ENCODE measurements at places on chromosomes 2 and 18.
A peak's percentile ranks its signal among the peaks of the same experiment; 100 is the strongest.

DNA sequence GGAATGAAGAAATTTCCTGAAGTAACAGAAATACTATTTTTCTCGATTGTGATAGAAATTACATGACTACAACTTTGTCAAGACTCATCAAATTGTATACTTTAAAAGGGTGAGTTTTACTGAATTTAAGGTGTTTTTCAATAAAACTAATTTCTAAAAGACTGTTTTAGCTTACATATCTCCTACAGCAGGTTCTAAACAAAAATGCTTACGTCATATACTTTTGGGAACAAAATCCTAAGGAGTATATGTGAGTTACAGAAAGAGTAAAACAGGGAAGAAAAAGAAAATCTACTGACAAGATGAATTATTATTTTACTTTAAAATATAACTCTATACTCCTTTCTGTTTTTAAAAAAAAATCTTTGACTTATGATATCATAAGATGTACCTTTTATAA, 660.3 kb upstream of the PKDCC start:
- no peak for DNase-seq

DNA sequence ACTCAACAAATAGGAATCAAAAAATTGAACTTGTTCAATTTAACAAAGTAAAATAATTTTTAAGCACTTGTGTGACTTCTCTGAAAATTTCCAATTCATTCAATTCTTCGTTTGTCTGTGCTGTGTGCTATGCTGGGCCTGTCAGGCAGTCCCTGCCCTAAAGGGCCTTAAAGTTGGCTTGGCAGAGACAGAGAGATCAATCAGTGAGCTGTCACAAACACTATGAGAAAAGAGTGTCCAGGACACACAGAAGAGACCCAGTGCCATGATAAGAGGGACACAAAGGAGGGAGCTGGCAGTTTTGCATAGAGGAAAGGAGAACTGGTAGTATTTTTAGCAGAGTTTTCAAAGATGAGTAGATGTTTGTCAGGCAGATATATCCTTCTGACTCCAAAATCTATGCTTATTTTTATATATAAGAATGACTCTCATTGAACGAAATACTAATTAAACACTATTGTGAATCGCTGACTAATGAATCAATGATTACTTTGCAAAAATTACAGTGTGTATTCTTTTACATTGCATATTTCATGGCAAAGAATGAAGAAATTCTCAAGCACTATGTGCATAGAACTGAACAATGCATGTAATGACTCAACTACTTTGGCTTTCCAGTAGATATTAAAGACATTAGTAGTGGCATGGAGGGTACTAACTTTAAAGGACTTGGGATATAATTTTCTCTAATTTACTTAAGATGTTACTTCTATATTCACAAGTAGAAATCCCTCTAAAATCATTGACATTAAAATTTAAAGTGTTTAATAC, 193.3 kb upstream of the BOD1L2 start:
- DNase-seq: no peak

- no peak for DNase-seq
These were observed 214.9 kb downstream of the ALPK2 start for GRCh38 chr18:58413667-58414628.

DNA sequence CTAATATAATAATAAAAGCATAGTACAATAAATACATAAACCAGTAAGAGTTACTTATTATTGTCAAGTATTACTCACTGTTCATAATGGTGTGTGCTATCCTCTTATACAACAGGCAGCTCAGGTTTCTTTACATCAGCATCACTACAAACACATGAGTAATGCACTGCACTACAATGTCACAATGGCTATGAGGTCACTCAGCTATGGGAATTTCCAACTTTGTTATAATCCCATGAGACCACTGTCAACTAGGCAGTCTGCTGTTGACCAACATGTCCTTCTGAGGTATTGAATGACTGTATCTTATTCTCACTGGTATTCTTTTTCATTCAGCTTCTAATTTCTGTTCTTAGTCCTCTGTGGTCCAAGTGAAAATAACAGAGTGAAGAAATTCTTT, 250.4 kb upstream of the DSEL start:
- DNase-seq: peak; percentile 60

DNA sequence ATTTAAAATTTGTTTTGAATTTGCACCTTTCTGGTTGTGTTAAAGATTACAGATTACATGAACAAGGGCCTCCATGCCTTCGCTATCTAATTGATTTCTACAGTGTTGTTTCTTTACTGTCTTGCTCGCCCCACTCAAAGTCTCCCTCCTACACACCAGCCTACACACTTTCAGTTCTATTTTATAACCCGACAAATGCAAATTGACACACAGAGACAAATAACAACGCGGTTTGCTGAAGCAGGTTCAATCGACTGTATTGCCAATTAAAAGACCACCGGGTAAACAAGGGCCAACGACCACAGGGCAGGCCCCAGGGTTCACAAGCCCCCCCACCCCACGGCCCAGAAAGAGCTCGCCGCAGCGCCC, 869 bp downstream of the STARD7 start:
- DNase-seq: no peak

GRCh38 chr18:65091744-65092329, 659.0 kb upstream of the CDH7 start:
- DNase-seq: peak; percentile 1

GRCh38 chr2:154402213-154402612, 296.3 kb upstream of the KCNJ3 start:
- peak; percentile 26 for DNase-seq

GRCh38 chr18:52813635-52814416, 473.8 kb downstream of the DCC start:
- DNase-seq: no peak

GRCh38 chr2:120253021-120253882, 600 bp downstream of the RALB start:
- DNase-seq: peak; percentile 85

DNA sequence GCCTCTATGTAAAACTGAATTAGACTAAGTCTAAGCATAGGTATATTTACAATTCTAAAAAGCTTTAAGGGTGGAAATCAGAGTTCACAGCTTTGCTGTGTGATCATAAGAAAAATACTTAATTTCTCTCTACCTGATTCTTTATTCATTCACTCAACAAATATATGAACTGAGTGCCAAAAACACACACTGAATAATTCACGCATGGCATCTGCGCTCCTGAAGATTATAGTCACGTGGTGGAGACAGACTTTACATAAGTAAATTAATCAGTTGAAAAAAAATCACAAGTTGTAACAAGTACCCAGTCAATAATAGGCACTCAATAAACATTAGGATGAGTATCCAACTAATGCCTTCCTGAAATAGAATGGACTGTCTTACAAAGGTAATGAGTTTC, 351.6 kb downstream of the METTL4 start:
- DNase-seq: no peak

DNA sequence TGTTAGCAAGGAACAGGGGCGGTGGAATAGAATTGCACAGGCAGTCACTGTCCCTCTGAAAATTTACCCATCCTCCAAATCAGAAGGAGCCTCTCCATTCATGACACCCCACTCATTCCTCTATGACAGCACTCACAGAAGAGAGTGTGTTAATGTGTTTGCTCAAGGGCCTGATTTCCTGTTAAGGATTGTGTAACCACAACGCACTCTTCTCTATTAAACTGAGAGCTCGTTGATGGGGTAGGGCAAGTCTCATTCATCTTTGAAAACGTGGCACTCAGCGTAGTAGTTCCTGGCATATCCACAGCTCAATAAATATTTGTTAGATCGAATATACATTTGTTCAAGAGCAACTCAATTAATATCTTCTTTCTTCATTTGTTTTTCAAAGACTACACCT, 106.4 kb downstream of the VAPA start:
- no peak for DNase-seq

- peak; percentile 76 for DNase-seq
These were observed 16.3 kb downstream of the CDC42EP3 start for GRCh38 chr2:37654932-37655841.

DNA sequence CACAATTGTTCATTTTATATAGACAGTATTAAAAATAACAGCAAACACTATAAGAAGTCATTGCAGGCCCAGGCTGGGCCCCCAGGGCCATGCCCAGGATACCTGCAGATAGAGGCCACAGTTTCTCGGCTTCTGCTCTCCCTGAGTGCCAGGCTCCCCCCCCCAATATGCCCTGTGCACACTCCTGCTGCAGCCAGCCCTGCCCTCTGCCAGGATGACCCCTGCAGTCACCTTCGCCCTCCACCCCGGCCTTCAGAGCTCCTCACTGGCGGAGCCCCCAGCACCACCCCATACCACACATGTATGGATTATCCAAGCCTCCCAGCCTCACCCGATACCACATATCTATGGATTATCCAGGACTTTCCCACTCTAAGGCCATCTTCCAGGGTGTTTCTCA, 104.5 kb downstream of the TPO start:
- DNase-seq: no peak

DNA sequence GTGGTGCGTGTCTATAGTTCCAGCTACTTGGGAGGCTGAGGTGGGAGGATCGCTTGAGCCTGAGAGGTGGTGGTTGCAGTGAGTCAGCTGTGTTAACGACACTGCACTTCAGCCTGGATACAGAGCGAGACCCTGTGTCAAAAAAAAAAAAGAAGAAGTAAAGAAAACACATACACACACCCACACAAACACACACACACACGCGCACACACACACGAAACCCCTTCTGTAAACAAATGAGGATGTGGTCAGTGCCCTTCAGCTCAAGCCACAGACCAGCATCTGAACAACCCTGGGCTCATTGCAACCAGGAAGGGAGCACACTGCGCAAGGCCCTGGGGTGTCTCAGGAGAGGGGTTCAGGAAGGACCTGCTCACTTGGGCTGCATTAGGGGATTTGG, 47.9 kb upstream of the KCNF1 start:
- no peak for DNase-seq

GRCh38 chr2:196277002-196277401, 105.6 kb upstream of the STK17B start:
- peak; percentile 62 for DNase-seq

DNA sequence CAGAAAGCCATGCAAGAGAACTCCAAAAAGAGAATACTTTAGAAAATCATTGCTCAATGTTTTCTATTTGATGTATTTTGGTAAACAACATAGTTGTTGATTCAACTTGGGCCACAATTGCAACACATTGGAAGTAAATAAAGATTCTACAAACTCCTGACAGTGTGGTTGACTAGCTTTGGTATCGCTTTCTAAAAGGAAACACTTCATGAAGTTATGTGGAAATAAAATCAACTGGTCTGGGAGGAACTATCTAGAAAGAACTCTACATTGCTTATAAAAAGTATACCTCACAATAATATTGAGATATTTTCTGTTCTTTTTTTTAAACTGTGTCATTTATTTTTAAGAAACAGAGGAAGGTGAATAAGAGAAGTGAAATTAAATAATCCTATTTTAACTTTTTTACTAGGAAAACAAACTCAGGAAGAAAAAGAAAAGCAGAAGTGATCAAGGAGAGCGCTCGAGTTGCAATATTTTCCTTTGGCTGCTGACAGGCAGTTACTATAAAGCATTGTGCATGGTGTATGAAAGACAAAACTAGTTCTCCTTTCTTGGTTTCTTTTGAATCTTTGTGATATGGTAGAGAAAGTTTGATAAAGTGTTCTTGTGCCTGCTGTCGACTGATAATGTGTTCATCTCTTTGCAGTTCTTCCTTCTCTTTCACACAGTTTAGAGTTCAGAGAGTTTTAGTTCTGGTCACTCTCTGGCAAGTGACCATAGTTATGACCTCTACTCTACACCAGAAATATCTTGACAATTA, 3.0 kb downstream of the DHRS9 start:
- peak; percentile 67 for DNase-seq

DNA sequence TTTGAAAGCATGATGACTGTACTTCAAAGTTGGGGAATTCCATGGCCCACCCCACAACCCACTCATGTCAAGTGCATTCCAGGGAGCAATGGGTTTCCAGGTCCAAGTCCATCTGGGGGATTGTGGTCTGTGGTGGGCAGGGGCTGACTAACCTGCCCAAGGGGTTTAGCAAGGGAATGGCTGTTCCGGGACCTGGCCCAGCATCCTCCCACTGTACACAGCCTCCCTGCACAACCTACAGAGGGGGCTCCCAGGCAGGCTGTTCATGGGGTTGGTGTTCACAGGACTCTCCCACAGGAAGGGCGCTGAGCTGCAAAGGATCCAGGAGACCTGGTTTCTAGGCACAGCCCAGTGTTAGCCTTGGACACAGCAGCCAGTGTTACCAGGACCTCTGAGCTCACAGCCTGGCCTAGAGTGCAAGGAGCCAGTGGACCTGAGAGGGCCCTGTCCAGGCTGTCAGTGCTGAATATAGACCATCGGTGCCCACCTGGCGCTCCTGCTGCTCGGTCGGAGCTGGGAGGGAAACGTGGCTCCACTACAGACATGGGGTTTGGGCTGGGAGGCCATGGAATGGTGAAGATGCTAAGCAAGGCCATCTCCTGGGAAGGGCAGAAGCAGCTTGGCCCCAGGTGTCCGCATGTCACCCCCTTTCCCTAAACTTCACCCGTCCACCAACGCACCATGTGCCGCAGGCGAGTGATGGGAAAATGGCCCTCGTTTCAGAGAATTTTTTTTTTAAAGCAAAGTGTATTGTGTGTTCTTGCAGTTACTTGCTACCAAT, 317.2 kb downstream of the GBX2 start:
- no peak for DNase-seq

DNA sequence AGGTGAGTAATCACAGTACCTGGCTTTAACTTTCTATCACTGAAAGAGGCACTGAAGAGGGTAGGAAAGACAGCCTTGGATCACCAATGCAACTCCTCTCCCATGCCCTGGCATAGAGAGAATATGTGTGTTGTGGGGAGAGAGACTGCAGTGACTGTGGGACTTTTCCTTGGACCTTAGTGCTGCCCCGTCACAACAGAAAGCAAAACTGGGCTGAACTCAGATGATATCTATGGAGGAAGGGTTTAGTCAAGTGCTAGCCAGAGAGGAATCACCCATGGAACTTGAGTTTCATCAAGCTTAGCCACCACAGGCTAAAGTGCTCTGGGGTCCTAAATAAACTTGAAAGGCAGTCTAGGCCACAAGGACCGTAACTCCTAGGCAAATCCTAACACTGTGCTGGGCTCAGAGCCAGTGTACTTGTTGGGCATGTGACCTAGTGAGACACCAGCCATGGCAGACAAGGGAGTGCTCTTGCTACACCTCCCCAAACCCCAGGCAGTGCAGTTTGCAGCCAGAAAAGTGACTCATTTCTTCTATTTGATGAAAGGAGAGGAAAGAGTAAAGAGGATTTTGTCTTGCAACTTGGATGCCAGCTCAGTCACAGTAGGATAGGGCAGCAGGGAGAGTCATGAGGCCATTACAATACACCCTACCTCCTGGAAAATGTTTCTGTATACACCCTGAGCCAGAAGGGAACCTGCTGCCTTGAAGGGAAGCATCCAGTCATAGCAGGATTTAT, 105.8 kb upstream of the SPOPL start:
- peak; percentile 9 for DNase-seq

DNA sequence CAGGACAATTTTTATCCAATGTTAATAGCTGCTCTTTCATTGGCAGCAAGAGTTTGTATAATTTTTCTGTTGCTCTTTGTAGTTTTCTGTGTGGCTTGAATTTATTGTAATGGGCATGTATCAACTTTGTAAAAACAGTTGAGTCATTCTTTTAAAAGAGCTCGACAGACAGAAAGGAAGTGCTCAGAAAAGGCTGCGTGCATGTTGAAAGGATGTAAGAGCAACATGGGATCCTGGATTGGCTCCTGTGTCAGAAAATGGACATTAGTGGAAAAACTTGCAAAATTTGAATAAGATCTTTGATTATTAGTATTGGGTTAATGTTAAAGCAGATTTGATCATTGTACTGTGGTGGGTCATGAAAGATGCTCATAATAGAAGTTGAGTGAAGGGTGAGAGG, 93.3 kb upstream of the CDC42EP3 start:
- DNase-seq: no peak

Measured in fibroblast of villous mesenchyme (primary cell).